ENCODE measurements at places on chromosomes 13 and 19.

DNA sequence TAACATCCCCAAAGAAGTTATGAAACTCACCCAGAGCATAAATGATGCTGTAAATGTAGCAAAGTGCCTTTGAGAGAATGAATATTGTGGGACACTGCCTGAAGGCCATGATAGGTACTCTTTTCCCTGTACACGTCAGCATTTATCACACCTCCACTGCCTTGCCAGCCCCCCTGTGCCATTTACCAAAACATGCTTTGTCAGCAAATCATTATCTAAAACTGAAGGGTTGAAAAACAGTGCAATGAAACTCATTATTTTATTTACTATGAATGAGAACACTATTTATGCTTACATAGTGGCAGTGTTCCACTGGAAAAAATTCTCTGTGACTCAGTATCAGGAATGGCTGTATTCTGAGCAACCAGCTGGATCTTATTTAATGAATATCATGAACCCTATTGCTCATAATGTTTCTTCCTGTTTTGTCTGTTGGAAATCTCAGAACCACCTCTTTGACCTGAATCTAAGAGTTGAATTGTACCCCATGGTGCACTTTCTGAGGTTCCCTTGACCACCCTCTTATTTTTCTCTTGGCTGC lies 564.1 kb downstream of the DCT start:
- DNase-seq = no peak
- no peak overlapping the region for H3K27ac ChIP-seq
- no peaks in the 10 kb centered on the region for H3K36me3 ChIP-seq
- H3K4me1 ChIP-seq = no peaks in the 10 kb centered on the region
- no peaks in the 10 kb centered on the region for H3K27me3 ChIP-seq

GRCh38 chr13:73000027-73000674 lies 58.7 kb upstream of the KLF5 start:
- no peaks in the 10 kb centered on the region for H3K36me3 ChIP-seq
- no peaks in the 10 kb centered on the region for H3K27me3 ChIP-seq
- H3K27ac ChIP-seq = no peak overlapping the region

GRCh38 chr13:35857769-35858168 lies 273.4 kb downstream of the DCLK1 start:
- H3K27me3 ChIP-seq = no peaks in the 10 kb centered on the region
- DNase-seq = peak; percentile 73
- H3K4me3 ChIP-seq = peak overlapping the region; percentile 0
- peak overlapping the region; percentile 57 for H3K27ac ChIP-seq

GRCh38 chr13:91122766-91123165 lies 224.7 kb upstream of the MIR17HG start:
- H3K27ac ChIP-seq = no peak overlapping the region
- H3K36me3 ChIP-seq = no peaks in the 10 kb centered on the region
- H3K27me3 ChIP-seq = no peaks in the 10 kb centered on the region
- no peak for DNase-seq
- no peaks in the 10 kb centered on the region for H3K4me1 ChIP-seq

DNA sequence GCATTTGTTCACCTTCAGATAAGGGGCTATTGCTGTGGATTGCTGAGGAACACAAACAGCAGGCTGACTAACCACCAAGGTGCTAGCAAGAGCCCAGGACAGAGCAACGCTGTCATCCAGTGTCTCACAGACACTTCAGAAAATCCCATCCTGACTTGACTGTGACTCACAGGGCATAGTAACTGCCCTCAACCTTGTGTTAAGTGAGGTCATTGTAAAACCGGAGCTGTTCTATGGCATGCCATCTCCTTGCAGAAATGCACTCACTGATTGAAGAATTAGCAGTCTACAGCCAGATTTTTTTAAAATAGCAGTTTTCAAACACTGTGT lies 51.1 kb downstream of the TNFRSF19 start:
- no peak for DNase-seq
- H3K27me3 ChIP-seq = no peaks in the 10 kb centered on the region
- no peaks in the 10 kb centered on the region for H3K36me3 ChIP-seq
- H3K4me1 ChIP-seq = 0 out of 2 replicates have a peak, but pooled peaks cover 2% of the 10 kb centered on the region

DNA sequence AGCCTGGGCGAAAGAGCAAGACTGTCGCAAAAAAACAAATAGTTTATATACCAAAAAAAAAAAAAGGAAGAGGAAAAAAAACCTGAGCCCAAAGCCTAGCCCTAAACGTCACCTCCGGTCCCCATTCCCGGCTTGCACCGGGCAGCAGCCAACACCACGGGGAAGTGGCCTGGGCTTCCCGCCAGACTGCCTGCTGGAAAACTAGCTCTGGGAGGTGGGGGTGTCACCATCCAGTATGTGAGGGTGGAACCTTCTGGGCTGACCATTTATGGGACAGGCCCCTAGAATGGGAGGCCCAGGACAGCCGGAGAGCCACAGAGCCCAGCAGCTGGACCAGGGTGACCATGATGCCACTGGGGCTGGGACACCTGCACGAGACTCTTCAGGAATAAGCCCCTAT lies 37.3 kb downstream of the IL12RB1 start:
- H3K4me1 ChIP-seq = no peaks in the 10 kb centered on the region
- H3K27ac ChIP-seq = no peak overlapping the region
- H3K27me3 ChIP-seq = no peaks in the 10 kb centered on the region

DNA sequence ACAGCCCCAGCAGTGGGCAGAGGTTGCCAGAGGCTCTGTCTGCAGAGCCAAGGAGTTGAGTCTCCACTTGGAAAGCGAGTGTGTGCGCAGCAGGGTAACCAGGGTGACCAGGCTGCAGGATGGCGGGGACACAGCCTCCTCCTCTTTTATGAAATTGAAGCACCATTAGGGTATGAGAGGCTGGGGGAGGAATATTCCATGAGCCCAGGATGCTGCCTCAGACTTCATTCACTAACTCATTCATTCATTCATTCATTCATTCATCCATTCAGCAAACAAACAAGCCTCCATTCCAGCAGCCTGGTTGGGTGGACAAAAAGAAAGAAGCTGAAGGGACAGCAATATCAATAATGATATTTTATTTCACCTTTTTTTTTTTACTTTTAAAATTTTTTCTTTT lies 6.6 kb upstream of the LMTK3 start:
- no peak overlapping the region for H3K27ac ChIP-seq
- H3K27me3 ChIP-seq = no peaks in the 10 kb centered on the region
- DNase-seq = no peak
- H3K4me1 ChIP-seq = peaks cover 6% of the 10 kb centered on the region

- no peak overlapping the region for H3K4me3 ChIP-seq
- no peak overlapping the region for H3K27ac ChIP-seq
- no peak for DNase-seq
These were observed 312.4 kb downstream of the DNAJC15 start for GRCh38 chr13:43335764-43336163.

GRCh38 chr19:2820112-2820702 lies 539 bp downstream of the ZNF554 start:
- H3K4me3 ChIP-seq = peak overlapping the region; percentile 64
- no peaks in the 10 kb centered on the region for H3K4me1 ChIP-seq
- no peak overlapping the region for H3K27ac ChIP-seq
- H3K27me3 ChIP-seq = no peaks in the 10 kb centered on the region
- DNase-seq = no peak

- DNase-seq = peak; percentile 27
- H3K4me1 ChIP-seq = no peaks in the 10 kb centered on the region
- H3K27me3 ChIP-seq = no peaks in the 10 kb centered on the region
- no peak overlapping the region for H3K4me3 ChIP-seq
These were observed 193.2 kb upstream of the SOX1 start for GRCh38 chr13:111873676-111874178.

GRCh38 chr13:32045982-32046785 lies 14.6 kb downstream of the FRY start:
- no peak overlapping the region for H3K4me3 ChIP-seq
- no peaks in the 10 kb centered on the region for H3K4me1 ChIP-seq
- H3K36me3 ChIP-seq = no peaks in the 10 kb centered on the region
- H3K27me3 ChIP-seq = no peaks in the 10 kb centered on the region
- no peak for DNase-seq

- H3K4me3 ChIP-seq = no peak overlapping the region
- no peak overlapping the region for H3K27ac ChIP-seq
- H3K4me1 ChIP-seq = peaks cover 5% of the 10 kb centered on the region
- DNase-seq = peak; percentile 45
- peaks cover 4% of the 10 kb centered on the region for H3K36me3 ChIP-seq
- no peaks in the 10 kb centered on the region for H3K27me3 ChIP-seq
These were observed 55.0 kb downstream of the GGACT start for GRCh38 chr13:100533588-100534041.

- H3K27me3 ChIP-seq = no peaks in the 10 kb centered on the region
- no peaks in the 10 kb centered on the region for H3K36me3 ChIP-seq
- peak; percentile 70 for DNase-seq
- peaks cover 5% of the 10 kb centered on the region for H3K4me1 ChIP-seq
- H3K27ac ChIP-seq = no peak overlapping the region
- no peak overlapping the region for H3K4me3 ChIP-seq
These were observed 3.7 kb downstream of the ANGPTL8 start for GRCh38 chr19:11242864-11243797.

DNA sequence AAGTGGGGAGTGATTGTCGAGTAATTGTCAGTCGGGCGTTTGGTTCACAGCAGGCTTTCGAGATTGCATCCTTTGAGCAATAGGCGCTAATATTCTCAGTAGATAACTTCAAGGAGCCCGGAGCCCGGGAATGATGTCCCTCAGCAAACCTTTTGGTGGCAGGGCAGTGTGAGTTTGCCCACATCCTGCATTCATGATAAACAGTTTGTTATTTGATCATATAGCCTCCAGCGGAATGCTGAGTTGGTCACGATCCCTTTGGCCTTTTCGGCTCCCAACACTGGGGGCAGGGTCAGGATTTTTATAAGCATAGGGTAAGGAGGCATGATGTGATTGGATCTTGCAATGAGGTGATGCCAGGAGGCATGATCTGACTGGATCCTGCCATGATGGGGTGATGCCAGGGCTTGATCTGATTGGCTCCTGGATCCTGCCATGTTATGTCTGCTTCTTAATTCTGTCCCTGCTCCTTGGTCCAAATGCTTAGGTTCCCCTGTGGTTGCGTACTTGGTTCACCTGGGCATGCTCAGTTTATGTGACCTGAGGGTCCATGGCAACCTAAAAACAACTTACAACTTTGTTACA lies 38.2 kb upstream of the IGSF23 start:
- H3K4me1 ChIP-seq = no peaks in the 10 kb centered on the region
- H3K4me3 ChIP-seq = no peak overlapping the region
- DNase-seq = no peak
- no peaks in the 10 kb centered on the region for H3K36me3 ChIP-seq

DNA sequence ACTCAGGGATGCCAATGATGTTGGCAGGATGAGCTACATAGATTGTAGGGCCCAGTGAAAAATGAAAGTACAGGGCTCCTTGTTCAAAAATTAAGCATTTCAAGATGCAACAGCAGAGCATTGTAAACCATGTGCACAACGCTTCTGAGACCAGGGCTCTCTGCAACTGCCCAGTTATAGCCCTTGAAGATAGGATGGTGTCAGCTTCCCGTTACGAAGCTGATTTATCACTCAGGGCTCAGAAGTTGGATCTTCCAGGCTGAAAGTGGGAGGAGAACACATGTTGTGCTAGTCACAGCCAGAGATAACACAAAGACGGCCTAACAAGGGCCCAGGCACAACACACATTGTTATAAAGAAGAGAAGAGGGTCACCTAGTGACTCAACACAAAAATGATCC lies 466.7 kb downstream of the TUBA3C start:
- H3K27me3 ChIP-seq = no peaks in the 10 kb centered on the region
- no peak for DNase-seq
- H3K4me1 ChIP-seq = no peaks in the 10 kb centered on the region
- no peak overlapping the region for H3K4me3 ChIP-seq
- no peaks in the 10 kb centered on the region for H3K36me3 ChIP-seq

DNA sequence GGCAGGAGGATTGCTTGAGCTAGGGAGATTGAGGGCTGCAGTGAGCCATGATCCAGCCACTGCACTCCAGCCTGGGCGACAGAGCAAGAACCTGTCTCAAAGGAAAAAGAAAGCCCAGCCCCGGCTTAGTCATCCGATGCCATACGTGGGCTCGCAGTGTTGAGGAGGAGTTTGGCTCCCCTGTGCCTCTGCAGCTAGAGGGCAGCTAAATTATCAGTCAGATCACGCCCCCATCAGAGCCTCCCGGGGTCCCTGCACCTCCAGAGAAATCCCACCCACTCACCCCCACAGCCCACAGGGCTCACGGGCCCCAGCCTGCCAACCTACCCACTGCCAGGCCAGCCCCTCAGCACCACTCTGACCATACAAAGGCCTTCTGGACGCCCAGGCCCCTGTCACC lies 27.6 kb downstream of the MAU2 start:
- H3K4me1 ChIP-seq = no peaks in the 10 kb centered on the region
- H3K27me3 ChIP-seq = no peaks in the 10 kb centered on the region
- DNase-seq = no peak
- no peak overlapping the region for H3K4me3 ChIP-seq
- H3K27ac ChIP-seq = no peak overlapping the region
- peaks cover 52% of the 10 kb centered on the region for H3K36me3 ChIP-seq

GRCh38 chr13:69485991-69486592 lies 621.5 kb upstream of the ATXN8OS start:
- H3K4me1 ChIP-seq = no peaks in the 10 kb centered on the region
- H3K27ac ChIP-seq = no peak overlapping the region

Measured in H1 (cell line).